Stimulated activated CD4-positive, alpha-beta T cell treated with anti-CD3 and anti-CD28 coated beads, Interleukin-1b, Interleukin-23, amount 100 ng/mL, for 1 hour (primary cell): ENCODE measurements at places on chromosomes 5 and 9.
A peak's percentile ranks its signal among the peaks of the same experiment; 100 is the strongest.

- DNase-seq, result peak; percentile 50
Observed at GRCh38 chr5:132386644-132387286, 17.3 kb downstream of the SLC22A5 start.

- DNase-seq, result no peak
Observed at GRCh38 chr5:14405706-14406553, 175.7 kb upstream of the OTULINL start.

DNA sequence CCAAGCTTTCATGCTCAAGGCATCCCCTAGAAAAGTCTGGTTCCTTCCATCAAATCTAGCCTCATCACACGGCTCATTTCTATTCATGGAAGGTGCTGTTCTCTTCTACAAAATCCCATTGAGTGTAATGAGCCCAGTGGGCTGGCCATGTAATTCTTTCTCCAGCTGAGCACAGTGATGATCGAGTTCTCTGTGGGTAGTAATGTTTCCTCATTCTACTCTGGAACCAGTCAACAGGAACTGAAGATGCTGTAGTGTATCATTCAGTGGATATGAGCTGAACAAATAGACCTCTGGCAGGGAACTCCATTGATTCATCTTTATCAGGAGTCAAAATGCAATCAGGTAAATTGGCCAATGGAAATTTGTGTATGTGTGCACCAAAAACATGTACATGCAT, 149.2 kb downstream of the LRRC70 start:
- DNase-seq, result no peak

- DNase-seq, result no peak
Observed at GRCh38 chr5:74149395-74149794, 491.1 kb downstream of the ENC1 start.

- DNase-seq, result no peak
Observed at GRCh38 chr5:108379722-108380530, 2.0 kb downstream of the FBXL17 start.

DNA sequence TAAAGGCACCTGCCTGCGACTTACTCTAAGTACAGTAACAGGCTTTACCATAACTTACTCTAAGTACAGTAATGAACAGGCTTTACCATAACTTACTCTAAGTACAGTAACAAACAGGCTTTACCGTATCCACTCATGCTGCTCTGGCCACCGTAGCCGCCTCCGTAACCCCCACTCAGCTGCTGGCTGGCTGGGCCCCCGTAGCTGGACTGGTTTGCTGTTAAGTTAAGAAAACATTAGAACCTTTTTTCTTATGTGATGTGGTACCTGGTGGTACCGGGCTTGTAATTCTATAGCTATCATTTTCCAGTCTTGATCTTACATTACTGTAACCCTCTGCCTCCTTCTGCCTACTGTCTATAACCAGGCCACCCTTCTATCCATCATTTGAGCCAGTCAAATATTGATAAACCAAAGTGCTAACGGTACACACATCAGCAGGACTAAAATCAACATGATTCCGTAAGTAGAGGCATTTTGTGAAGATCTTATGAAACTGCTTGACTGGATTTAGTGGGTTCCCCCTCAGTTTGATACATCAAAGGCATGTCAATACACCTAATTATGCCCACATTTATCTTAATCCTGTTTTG, 7.4 kb downstream of the HNRNPH1 start:
- no peak for DNase-seq

DNA sequence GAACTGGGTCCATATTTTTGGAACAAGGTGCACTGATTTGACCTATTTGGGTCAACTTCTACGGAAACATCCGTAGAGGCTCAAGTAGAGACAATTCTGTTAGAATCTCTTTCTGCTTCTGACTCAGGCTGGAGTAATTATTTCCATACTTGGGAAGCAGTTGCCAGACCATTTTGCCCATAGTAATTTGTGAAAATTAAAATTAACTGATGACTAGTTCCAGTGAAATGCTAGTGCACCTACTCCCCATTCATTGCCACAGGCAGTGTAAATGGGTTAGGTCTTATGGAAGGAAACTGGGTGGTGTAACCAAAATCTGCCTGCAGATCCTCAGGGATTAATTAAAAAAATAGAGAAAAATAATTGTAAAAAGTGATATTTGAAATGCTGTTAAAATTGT, 201.1 kb downstream of the TENT4A start:
- no peak for DNase-seq

- no peak for DNase-seq
Observed at GRCh38 chr9:21286659-21287058, 18.5 kb downstream of the IFNA5 start.

DNA sequence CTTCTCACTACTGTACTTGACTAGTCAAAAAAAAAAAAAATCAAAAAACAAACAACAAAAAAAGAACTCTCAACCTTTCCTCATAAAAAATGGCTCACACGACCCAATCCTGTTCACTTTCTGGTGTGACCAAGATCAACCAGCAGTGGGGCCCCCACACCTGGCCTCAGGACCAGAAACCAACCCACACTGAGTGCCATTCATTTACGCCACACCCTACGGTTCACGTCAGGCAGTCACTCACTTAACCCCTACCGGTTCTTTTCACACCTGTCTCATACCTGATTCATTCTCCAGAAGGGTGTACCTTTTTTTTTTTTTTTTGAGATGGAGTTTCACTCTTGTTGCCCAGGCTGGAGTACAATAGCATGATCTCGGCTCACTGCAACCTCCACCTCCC, 5.7 kb downstream of the SUSD1 start:
- no peak for DNase-seq

DNA sequence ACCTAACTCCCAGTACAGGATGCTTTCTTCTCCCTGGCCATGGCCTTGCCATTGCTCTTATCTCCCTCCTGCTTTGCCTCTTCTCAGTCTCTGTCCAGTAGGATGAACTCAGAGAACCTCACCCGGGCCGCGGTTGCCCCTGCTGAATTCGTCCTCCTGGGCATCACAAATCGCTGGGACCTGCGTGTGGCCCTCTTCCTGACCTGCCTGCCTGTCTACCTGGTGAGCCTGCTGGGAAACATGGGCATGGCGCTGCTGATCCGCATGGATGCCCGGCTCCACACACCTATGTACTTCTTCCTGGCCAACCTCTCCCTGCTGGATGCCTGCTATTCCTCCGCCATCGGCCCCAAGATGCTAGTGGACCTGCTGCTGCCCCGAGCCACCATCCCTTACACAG, at the start of gene OR5C1:
OR5C1 (plus strand) TSS at position 103 of the 400 bp plus-strand sequence; CDS start at position 103, 0 bp downstream.
- DNase-seq, result no peak

GRCh38 chr5:39219437-39219836, at the start of gene FYB1:
TSS of gene FYB1 (minus strand) at chr5:39219563. CDS start at chr5:39202960, 16,603 bp downstream.
- DNase-seq, result no peak

DNA sequence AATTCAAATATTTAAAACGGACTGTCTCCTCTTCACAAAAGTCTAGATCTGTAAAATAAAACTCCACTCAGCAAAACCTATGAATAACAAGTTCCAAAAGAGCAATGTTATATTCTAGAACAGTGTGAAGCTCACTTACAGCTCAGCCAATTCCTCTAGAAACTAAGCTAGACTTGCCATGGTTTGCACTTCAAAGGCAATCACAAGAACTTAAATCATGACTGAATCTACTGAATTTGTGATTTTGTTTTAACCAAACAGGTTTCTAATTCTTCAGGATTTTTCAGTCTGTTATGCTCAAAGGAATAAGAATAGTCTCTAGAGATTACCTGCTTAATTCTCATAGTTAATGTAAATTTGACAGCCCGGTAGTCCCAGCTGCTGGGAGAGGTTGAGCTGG, 1.4 kb upstream of the PKD2L2 start:
- DNase-seq, result no peak

GRCh38 chr5:1540831-1541701, 17.3 kb upstream of the LPCAT1 start:
- DNase-seq, result no peak

GRCh38 chr5:50675385-50675784, 8.9 kb downstream of the PARP8 start:
- no peak for DNase-seq

- no peak for DNase-seq
Observed at GRCh38 chr5:174542037-174542436, 182.3 kb upstream of the MSX2 start.

DNA sequence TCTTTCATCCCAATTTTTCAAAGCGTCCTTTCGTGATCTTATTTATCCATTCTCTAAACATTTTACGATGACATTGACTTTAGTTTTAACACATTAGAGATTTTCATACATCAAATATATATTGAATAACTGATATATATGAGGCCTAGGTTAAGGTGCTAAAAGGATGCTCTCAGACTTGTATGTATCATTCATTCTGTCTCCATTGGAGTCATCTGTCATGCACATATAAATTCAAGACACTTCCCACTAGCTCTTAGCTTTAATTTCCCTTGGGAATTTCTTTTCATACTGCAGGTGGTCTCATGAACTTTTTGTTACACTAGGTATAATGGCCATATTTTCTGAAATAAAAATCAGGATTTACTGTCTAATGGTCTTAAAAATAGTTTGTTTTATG, 635.8 kb upstream of the C9orf72 start:
- DNase-seq, result no peak
